GM23338 (cell line): ENCODE measurements at places on chromosomes 3 and 15.

- peak; percentile 87 for DNase-seq
Observed at GRCh38 chr3:164004205-164004604, 1074.1 kb downstream of the SI start.

DNA sequence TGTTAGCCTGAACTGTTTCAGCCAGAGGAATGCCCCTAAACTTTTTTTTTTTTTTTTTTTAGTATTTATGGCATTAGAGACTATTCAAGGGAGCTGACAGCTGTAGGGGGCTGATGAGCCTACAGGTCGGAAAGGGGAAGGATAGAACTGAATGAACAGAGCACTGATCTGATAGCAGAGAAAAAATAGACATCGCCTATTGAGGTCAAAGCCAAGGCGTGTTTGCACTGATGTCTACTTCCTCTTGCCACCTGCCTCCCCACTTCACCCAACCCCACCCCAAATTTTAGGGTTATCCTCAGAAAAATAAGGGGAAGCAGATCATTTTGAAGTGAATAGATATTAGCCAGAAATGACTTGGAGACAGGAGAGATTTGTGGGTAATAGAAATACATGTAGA lies 3.0 kb upstream of the ZMAT3 start:
- no peak for DNase-seq

DNA sequence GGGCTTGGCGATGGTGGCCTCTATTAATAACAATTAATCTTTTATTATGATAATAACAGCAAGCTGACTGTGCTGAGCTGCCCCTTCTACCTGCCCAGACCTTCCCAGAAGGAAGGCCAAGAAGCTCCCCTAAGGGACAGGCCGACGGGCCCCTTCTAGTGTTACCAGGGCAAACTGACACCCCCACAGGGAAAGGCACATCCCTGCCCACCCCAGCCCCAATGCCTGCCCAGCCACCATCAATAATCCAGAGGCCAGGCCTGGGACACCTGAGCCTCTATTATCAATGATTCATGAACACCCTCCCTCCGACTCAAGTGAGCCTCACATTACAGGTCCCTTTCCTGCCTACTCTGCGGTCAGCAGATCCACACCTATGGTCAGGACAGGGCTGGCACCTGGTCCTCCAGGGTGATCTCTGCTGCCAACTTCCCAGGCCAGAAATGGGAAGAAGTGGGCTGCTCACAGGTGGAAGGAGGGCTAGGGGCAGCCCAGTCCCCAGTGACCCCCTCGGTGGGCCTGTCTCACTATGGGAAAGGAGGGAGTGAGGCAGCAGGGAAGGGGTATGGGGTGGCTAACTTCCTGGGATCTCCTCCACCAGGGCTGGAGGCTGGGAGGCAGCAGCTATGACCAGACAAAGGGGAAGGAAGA lies 1.8 kb downstream of the TWF2 start:
- DNase-seq, result no peak

GRCh38 chr3:23550402-23550801 lies 255.4 kb upstream of the UBE2E1 start:
- no peak for DNase-seq

DNA sequence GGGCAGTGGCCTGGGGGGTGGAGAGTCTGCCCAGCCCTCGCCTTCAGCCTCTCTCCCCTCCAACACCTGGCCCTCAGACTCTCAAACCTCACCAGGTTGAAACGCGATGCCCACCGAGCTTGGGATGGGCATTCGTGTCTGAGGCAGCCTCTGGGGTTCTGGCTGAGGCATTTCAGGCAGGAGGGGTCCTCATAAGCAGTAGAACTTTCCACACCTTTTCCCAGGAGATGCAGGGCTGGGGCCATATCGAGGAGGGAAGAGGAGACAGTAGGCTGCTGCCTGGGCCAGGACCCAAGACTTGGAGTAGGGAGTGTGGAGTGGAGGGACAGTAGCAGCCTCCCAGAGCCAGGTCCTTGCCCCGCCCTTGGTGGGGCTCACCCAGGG lies 24.6 kb downstream of the ACAA1 start:
- no peak for DNase-seq

DNA sequence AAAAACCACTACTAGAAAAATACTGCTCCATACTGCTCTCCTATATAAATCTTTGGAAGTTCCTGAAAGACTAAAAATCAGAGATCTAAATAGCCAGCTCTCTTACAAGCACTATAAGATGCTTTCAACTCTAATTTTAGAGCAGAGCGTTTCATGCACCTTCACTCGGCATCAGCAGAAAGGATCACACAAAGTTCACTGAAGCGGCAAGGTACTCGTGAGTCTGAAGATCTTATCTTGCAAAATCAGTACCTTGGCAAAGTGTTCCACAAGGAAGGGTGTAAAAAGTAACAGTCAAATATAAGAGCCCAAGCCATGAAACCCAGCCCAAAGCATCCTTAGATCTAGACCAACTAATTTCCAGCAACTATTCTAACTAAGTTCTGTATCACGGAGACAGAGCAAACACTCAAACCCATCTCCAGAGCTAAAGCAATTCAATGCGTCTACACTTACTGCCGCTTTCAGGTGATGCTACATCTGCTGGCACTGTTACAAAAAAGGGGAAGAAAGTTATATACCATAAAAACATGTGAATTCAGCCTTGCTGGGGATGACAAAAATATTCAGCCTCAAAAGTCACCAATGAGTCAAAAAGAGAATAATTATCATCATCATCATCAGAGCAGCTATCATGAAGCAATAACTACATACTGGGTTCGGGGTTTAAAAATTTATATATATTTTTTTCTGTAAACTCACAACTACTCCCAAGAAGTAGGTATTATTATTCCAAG lies 16.3 kb downstream of the VPS39 start:
- no peak for DNase-seq
